ENCODE measurements at places on chromosomes 6 and 20.
A peak's percentile ranks its signal among the peaks of the same experiment; 100 is the strongest.

GRCh38 chr20:23120936-23121750, 35.0 kb upstream of the CD93 start:
- DNase-seq: no peak

DNA sequence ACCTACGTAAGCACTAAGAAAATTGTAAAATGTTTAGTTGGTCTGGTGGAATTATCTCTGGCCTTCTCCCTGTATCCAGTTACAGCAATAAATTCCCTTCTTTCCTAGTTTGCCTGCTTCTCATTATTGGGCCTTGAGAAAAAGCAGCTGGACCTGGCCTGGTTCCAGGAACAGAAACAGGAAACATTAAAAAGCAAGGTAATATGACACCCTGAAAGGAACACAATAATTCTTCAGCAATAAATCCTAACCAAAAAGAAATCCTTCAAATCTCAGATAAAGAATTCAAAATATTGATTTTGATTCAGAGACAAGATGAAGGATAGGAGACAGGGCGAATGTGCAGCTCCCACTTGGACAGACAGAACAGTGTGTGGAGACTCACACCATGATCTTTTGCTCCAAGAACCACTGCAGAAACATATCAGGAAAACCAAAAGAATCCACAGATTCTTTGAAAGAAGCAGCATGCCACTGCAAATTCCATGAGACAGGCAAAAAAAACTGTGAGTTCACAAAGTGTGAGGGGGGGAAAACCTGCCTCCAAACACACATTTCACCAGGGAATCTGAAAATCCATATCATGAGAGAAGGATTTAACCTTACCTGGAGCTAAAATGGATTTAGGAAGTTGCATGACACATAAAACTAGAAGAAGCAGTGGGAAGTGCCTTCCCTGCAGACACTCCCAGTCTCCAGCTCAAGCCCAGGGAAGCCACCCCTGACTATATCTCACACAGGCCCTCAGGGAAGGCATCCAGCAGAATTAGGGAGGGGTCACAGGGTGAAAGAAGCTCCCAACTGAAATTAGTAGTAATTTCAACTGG, 28.9 kb downstream of the TREM1 start:
- no peak for DNase-seq

DNA sequence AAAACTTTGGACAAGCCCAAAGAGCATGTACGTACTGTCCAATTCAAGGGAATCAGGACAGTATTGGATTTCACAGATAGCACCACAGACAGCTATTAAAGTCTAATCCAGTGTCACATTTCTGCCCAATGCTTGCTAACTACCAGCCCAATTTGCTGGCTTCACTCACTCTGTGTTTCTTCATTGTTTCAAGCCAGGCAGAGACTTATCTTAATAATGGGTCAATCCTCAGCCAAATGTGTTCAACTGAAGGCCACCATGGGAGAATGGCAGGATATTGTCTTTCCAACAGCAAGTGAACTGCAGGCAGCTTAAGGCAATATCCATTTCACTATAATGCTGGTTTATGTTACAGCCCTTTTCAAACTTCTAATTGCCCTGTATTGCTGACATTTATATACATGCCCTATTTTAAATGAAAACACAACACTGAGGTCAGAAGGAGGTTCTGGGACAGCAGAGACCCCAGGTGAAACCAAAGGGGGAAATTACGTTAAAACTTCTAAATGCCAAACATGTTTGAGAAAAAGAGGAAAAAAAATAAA, 142.1 kb upstream of the RSPO3 start:
- DNase-seq: no peak

- DNase-seq: no peak
These were observed 243.9 kb downstream of the DLL1 start for GRCh38 chr6:170046791-170047626.

DNA sequence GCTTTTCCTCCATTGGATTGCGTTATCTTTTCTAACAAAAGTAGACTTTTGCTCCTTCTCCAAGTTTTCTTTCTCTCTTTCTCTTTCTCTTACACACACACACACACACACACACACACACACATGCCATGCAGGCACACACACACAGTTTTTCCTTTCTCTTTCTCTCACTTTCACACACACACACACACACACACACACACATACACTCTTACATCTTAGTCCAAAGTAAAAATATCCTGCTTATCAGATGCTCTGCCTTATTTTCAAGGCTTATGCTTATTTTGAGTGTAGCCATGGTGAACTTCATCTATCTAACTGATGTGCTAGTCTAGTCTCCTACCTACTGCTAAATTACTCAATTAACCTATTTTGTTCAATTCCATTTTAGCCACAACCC, 34.4 kb upstream of the RAB23 start:
- no peak for DNase-seq

GRCh38 chr6:144314562-144314961, 29.4 kb downstream of the UTRN start:
- no peak for DNase-seq

DNA sequence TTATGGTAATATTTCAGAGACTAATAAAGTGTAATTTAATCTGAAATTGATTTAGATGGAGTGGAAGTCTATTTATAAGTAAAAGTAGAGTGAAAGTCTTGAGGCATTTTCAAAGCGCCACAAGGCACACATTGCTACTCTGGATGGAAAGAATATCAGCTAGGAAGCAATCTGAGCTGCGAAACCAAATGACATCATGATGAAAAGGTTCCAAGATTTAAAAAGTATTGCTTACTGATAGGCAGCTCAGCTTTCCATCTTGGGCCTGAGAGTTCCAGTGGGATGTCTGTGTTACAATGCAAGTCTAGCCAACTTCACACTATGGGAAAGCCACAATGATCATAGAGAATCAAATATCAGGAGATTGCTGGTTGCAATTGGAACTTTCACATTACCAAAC, 126.9 kb upstream of the VGLL2 start:
- no peak for DNase-seq

- DNase-seq: no peak
These were observed 6.3 kb upstream of the AHI1 start for GRCh38 chr6:135503703-135504475.

- DNase-seq: no peak
These were observed 203.3 kb upstream of the TAB2 start for GRCh38 chr6:149114167-149114566.

- DNase-seq: no peak
These were observed 84.3 kb downstream of the CTNNBL1 start for GRCh38 chr20:37777988-37778659.

DNA sequence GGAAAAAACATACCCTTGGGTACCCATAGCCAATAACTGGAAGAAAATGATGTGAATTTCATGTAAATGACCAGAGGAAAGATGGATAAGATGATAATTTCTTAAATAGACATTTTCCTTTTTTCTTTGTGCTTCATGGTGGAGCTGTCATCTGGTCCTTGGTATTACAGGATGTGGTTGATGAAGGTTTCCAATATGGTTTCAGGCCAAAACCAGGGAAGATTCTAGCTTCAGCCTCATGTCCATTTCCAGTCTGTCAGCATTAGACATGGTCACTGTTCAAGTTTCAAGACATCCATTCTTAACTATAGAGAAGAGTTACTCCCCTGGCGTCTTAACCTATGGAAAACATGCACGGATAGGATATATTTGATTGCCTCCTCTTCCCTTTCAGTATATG, 63.6 kb downstream of the SSR1 start:
- no peak for DNase-seq

- DNase-seq: no peak
These were observed 73.6 kb downstream of the REV3L start for GRCh38 chr6:111409430-111409829.

- DNase-seq: no peak
These were observed 140.2 kb downstream of the PTCHD4 start for GRCh38 chr6:47970826-47971225.

GRCh38 chr20:11332381-11332780, 585.3 kb upstream of the BTBD3 start:
- no peak for DNase-seq

DNA sequence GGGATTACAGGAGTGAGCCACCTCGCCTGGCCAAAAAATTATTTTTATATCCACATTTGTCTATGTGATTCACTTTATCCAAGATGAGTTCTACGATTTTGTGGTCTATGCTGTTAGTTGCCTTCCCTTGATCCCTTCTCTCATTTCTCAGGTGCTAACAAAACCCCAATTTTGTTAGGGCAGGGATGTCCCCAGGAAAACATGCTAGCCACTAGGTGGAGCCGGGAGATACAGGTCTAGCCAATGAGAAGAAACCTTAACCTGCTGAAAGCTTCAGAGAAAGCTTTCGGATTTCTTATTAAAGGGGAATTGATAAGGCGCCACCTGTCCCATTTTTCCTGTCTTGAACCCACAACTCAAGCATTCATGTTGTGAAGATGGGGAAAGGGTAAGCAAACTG, 167.4 kb upstream of the OLIG3 start:
- peak; percentile 16 for DNase-seq

GRCh38 chr6:52507557-52508260, 69.2 kb downstream of the TRAM2 start:
- no peak for DNase-seq

DNA sequence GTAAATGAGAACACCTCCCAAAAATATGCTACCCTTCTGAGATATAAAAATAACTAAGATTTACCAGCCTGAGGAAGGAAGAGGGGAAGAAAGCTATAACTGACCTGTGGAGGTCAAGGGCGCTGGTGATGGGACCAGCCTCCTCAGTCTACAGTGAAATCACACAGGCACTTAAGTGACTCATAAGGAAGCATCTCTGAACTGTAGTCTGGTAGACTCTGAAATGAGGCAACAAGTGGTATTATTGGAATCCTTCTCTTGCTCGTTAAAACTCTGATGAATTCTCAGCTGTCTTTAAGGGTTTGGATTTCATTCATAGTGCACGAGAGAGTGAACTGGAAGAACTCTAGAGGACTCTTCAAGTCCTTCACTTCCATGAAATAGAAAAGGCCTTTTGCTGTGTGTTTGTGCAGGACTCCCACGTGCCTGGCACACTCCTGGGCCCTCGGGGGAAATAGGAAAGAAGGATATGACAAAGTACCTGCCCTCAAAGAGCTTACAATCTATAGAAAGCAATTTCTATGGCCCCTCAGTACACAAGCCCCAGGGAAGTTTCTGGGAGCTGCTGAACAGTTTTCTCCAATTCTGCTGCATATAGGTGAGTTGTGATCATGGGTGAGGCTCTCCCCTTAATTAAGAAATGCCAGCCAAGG, 231.8 kb upstream of the RREB1 start:
- no peak for DNase-seq

GRCh38 chr6:82987416-82987815, 78.2 kb downstream of the UBE3D start:
- no peak for DNase-seq

DNA sequence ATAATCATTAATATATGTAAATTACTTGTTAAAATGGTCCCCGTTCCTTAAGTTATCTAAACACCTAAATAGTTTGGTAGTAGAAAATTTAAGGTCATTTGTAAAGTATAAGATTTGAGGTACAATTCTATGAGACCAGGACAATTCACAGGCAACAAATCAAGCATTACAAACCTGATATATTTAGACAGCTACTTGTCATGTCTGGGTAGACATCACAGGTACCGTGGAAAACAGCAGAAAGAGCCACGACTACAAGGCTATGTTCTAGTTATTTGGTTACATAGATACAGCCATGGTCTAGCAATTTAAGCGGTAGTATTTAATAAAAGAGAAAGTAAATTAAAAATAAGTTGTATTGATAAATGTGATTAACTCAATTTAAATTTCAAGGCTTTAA, 393.1 kb upstream of the ID4 start:
- DNase-seq: no peak

GRCh38 chr20:58103517-58103904, 124.9 kb downstream of the ANKRD60 start:
- no peak for DNase-seq

DNA sequence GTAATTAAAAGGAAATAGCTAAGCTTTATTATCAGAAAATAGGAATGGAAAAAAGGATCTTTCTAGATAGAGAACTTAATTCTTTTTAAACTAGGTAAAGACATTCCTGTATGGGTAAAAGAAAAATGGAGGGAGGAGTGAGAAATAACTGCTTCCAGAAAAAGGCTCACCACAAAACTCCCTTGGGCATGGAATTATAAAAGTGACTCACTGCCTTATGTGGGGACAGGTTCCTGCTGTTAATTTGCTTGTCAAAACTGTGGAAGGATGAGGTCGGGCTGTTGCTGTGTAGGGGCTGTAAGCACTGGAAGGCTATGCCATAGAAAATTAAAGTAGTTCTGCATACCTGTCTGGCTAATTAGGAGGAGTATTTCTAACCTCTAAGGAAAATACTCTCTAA, 158.7 kb downstream of the UBE3D start:
- DNase-seq: no peak

DNA sequence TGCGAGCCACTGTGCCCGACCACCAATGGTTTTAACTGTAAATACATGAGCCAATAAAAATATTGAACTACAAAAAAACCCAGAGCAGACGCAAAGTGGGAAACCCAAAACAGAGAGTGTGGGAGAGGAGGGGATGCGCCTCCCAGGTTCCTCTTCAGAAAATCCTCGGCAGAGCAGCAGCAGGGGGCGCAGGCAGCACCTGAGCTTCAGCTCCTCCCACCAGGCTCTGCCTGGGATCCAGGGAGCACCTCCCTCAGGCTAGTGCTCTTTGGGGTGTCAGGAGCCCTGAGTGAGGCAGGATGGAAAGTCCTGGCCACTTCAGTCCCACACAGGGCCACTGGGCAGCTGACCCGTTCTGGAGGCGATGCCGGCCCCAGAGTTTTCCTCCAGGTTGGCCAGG, 536.9 kb upstream of the CDH4 start:
- DNase-seq: no peak

GRCh38 chr6:151773382-151773781, 34.1 kb upstream of the ESR1 start:
- no peak for DNase-seq

DNA sequence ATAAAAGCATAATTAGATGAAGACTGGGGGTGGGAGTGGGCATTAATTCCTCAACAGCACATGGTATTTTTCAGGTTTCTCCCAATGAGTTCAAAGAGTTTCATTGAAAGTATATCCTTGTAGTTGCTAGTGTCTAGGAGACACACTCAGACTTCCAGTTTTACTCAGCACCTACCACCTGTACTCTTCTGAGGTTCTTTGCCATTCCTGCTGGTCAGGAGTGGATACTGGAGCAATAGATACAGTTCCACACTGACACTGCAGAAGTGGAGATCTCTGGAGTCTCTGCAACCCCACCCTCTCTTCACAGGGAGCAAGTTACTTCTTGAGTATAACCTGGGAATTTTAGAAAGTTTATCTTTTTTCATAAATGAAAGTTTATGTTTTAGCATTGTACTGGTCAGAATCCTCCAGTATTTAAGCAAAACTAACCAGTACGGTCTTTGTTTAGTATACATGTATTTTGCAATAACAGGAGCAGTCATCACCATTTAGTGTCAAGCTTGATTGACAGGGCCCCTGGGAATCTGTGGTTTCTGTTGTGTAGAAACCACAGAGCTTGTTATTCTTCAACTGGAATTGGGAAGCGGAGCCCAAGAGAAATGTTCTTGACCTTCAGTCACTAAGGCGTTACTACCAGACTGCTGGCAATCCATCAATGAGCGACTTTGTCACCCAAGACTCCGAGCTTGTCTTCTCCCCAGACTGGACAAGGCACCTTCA, 148.1 kb downstream of the ZDHHC14 start:
- DNase-seq: no peak
